Nucleus accumbens (tissue), 56 donors: ENCODE measurements at places on chromosomes 11 and 22.
A peak's percentile ranks its signal among the peaks of the same experiment; 100 is the strongest.

DNA sequence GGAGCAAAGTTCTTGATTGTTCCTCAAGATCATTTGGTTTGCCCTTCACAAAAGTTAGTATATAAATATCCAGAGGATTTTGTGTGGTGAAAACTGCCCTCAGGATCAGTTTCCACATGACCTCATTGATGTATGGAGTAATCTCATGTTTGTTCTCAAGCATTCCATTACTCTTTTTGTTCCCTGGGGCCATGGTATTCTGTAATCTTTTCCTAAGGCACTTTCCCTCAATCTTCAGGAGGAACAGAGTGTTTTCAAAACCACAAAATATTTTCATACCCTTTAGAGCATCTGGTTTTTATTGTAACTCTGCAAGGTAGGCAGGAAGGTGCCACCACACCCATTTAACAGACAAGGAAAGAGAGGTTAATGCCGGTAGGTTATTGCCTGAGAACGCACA is 99.6 kb downstream of the FAM181B start:
- DNase-seq = no peak

- DNase-seq = no peak
Observed at GRCh38 chr11:77203901-77204753, 76.1 kb downstream of the MYO7A start.

DNA sequence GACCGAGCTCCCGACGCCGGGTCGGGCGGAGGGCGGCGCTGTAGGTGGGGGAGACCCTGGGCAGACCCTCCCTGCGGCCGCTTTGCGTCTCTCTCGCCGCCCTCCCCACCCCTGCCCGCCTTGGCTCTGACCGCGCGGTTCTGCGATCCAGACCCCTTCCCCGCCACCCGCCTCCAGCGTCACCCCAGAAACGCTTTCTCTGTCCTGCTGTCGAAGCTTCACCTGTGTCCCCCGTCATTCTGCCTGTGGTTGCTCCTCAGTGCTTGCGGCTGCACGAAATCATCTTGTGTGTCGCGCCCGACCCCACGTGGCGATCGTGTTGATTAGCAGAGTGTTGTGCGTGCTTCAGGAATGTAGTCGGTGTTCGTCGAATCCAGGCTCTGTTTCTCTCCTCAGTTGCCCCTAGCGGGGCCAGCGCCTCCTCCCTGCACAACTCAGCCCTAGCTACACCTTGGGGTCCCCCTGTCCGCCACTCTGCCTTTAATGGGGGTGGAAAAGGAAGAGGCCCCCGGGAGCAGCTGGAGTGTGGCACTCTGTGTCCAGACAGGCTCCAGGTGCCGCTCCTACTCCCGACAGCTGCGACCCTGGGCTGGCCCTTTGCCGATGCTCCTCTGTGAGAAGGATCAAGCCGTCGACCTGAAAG is 851 bp downstream of the PTDSS2 start:
- no peak for DNase-seq

- no peak for DNase-seq
Observed at GRCh38 chr11:8298801-8299786, 35.4 kb upstream of the LMO1 start.

DNA sequence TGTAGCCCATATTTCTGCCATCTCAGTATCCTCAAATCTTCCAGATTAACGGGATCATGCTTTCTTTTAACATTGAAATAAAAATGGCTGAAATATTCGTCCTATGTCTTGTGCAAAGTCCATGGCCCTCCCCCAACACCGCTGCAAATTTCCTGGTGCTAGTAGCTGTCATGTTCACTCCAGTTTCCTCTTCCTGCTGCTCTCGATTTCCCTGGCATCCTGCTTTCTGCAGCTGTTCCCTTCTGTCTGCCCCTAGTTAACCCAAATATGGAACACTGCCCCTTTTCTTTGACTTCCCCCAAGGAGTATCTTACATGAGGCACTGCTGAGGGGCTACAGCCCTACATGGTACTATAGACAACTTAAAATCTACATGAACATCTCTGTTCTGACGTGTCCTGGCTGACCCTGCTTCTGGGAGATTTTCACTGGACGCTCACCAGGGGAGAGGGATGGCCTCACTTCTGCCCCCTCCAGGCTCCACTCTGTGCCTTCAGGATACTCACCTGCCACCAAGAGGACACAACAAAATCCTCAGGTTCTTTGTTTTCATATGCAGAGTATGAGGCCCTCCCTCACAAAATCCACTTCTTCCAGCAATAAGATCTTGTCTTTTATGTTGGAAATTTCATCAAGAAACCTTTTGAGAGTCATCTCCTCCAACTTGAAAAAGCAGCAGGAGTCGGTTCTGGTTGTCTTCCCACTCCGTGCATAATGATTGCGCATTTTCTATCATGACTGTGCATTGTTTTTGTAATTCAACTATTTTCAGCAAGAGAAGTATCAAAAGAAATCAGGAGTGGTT is 29.5 kb upstream of the SCUBE2 start:
- DNase-seq = no peak

- no peak for DNase-seq
Observed at GRCh38 chr11:66531841-66532240, 14.0 kb downstream of the ZDHHC24 start.

DNA sequence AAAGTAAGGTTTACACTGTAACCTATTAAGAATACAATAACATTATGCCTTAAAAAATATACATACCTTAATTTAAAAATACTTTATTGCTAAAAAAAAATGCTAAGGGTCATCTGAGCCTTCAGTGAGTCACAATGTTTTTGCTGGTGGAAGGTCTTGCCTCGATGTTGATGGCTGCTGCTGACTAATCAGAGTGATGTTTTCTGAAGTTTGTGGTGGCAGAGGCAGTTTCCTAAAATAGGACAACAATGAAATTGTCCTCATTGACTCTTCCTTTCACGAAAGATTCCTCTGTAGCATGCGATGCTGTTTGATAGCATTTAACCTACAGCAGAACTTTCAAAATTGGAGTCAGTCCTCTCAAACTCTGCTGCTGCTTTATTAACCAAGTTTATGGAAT is 97.6 kb downstream of the FAT3 start:
- no peak for DNase-seq

DNA sequence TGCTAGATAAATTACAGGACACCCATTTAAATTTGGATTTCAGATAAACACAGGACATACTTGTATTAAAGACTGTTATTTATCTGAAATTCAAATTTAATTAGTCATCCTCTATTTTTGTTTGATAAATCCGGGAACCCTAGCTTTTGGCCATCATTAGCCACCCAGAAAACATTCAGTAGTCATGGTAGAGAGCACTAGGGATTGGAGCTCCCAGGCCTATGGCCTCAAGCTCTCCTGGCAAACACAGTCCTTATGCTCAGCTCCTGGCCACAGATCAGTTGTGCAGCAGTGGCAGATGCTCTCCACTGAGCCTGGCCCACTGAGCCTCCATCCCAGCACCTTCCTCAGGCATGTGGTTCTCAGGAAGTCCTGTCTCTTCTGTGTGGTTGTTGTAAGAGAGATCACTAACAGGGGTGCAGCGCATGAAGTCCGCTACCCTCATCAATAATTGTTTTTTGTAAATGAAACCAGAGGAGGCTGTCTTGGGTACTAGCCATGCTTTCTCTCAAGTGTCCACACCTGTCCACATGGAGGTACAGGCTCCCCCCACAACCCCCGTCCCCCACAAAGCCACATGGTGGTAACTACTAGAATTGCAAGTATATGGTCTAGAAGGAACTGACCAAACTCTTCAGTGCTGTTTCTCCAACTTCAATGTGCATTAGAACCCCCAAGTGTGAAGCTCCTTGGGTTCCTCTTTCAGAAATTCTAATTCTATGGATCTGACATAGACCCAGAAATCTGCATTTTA is 1.1 kb upstream of the IRAG1 start:
- no peak for DNase-seq

DNA sequence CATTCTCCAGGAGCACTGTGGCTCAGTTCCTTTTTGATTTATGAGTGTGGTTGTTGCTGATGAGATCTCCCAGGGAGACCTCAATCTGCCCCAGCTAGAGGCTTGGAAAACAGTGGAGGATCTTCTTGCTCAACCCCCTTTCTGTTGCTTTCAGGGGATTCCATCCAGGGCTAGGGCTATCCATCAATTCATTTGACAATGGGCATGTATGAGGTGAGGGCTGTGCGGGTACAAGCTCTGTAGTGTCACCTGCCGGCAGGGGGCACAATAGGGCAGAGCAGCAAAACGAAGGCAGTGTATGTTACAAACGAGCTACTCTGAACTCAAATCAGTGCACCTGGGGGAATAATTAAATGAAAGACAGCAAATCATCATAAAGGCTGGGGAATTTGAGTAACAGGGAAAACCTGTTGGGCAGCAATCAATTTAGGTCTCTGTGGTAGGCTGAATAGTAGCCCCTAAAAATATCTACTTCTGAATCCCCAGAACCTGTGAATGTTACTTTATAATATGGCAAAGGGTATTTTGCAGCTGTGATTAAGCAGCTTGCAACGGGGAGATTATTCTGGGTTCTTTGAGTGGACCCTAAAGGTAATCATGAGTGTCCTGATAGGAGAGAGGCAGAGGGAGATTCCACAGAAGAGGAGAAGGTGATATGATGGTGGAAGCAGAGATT is 170.3 kb upstream of the ZBED5 start:
- DNase-seq = peak; percentile 72
